ENCODE measurements at places on chromosomes 5 and 9.

DNA sequence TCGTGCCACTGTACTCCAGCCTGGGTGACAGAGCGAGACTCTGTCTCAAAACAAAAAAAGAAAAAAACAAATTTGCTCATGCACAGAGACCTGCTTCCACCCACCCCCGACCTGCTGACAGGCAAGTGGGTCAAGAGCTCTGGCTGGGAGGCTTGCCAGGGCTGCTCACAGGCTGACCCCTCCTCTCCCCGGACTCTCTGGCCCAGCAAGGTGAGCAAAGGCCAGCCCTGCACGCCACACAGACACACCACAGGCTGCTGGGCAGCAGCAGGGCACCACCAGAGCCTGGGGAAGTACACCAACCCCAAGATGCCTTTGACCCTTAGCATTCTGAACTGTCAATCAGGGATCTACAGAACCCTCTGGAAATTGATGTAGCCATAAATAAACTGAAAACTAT, 29.2 kb downstream of the NSUN2 start:
- H3K27me3 ChIP-seq: no peaks in the 10 kb centered on the region
- H3K4me1 ChIP-seq: no peaks in the 10 kb centered on the region
- no peak overlapping the region for H3K27ac ChIP-seq
- H3K4me3 ChIP-seq: no peak overlapping the region
- H3K36me3 ChIP-seq: peaks cover 51% of the 10 kb centered on the region
- no peak for DNase-seq

DNA sequence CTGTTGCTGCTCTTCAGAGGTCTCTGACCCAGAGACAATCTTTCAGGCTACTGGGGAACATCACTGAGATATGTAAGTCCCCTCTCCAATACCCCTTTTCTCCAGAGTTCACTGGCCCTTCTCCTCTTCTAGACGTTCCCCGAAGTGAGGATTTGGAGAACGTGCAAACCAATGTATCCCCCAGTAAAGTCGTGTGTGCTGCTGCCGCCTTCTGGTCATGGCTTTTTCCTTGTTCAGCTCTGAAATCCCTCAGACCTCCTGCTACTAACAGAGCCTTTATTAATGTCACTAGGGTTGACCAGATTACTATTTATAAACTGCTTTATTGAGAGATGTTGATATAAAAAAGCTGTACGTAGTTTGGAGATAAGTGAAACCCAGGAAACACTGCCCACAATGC, 1028.6 kb downstream of the CDH9 start:
- no peaks in the 10 kb centered on the region for H3K36me3 ChIP-seq
- no peak overlapping the region for H3K27ac ChIP-seq
- H3K4me3 ChIP-seq: no peak overlapping the region
- H3K27me3 ChIP-seq: no peaks in the 10 kb centered on the region
- DNase-seq: no peak

GRCh38 chr5:18740301-18740700, 1106.0 kb downstream of the TAF11L14 start:
- no peaks in the 10 kb centered on the region for H3K4me1 ChIP-seq
- H3K4me3 ChIP-seq: no peak overlapping the region
- no peak overlapping the region for H3K27ac ChIP-seq
- H3K27me3 ChIP-seq: no peaks in the 10 kb centered on the region

DNA sequence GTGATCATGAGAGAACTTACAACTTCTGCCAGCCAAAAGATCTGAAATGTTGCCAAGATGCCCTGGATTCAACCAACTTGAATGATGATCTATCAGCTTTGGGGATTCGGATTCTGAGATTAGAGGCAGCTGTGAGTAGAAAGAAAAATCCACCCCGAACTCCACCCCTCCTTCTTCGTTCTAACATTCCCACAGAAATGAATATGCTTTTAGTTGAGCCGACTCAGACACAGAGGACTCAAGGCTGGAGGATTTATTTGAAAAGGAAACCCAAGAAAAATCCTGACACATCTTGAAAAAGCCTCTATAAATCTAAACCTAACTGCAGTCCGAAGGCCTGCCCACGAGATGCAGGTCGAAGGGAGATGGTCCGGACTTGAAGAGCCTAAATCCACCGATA, 275.0 kb downstream of the GAS1 start:
- no peak for DNase-seq
- no peaks in the 10 kb centered on the region for H3K36me3 ChIP-seq
- peaks cover 2% of the 10 kb centered on the region for H3K27me3 ChIP-seq

DNA sequence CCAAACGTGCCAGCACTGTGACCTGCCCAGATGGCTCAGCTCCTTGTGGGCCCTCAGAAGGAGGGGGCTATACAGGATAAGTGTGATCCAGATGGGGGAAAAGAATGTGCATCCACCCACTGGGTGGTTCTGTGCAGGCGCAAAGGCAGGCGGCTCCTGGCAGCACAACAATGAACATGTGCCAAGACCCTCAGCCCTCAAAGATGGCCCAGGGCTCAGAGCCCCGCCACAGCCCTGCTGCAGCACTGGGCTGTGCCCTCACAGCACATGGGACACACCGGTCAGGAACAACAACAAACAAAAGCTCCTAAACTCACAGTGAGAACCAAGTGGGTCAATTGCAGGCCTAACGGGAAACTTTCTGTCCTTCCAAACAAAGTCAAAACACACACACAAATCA, 4.7 kb downstream of the SEMA4D start:
- no peak overlapping the region for H3K4me3 ChIP-seq
- no peaks in the 10 kb centered on the region for H3K36me3 ChIP-seq
- peaks cover 6% of the 10 kb centered on the region for H3K27me3 ChIP-seq
- no peak overlapping the region for H3K27ac ChIP-seq

DNA sequence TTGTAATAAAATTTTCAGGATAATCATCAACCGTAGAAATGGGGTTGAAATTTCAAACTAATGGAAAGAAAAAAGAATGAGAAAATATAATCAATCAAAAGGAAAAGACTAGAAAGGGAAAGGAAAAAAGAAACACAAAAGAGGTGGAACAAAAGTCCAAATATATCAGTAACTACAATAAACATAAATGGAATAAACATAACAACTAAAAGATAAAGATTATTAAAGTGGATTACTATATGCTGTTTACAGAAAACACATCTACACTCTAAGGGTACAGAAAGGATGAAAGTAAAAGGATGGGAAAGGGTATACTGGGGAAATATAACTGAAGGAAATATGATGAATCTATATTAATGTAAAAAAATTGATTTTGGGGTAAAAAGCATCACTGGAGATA, 43.0 kb downstream of the AHRR start:
- H3K4me1 ChIP-seq: peaks cover 32% of the 10 kb centered on the region
- H3K27ac ChIP-seq: no peak overlapping the region
- H3K4me3 ChIP-seq: no peak overlapping the region
- H3K27me3 ChIP-seq: peaks cover 6% of the 10 kb centered on the region
- peaks cover 70% of the 10 kb centered on the region for H3K36me3 ChIP-seq
- DNase-seq: no peak

DNA sequence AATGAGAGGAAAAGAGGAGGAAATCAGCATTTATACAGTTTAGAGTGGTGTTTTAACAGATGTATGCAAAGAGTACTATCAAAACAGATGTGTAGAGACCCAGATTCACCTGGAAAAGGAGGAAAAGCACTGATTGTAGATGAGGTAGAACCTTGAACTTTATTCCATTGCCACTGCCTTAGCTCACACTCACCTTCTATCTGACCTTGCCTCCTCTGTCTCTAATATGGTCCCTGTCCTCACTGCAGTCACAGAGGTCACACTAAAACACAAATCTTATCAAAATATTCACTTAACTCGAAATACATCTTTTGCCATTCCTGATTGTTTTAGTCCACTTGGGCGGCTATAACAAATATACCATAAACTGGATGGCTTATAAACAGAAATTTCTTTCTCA, 7.0 kb downstream of the GIN1 start:
- no peak overlapping the region for H3K4me3 ChIP-seq
- H3K27me3 ChIP-seq: no peaks in the 10 kb centered on the region
- no peaks in the 10 kb centered on the region for H3K4me1 ChIP-seq
- H3K36me3 ChIP-seq: no peaks in the 10 kb centered on the region

- peaks cover 22% of the 10 kb centered on the region for H3K36me3 ChIP-seq
- no peak overlapping the region for H3K27ac ChIP-seq
- H3K27me3 ChIP-seq: peaks cover 2% of the 10 kb centered on the region
Observed at GRCh38 chr5:171415115-171415730, 4.2 kb upstream of the FGF18 start.

Measured in HFFc6 (cell line).